ENCODE measurements at places on chromosomes 4 and X.

- DNase-seq = no peak
Measured at GRCh38 chr4:110310795-110311194, 112.4 kb upstream of the ELOVL6 start.

- no peak for DNase-seq
Measured at GRCh38 chr4:142396279-142396678, 449.8 kb downstream of the INPP4B start.

- DNase-seq = no peak
Measured at GRCh38 chrX:20432048-20432447, 165.3 kb upstream of the RPS6KA3 start.

DNA sequence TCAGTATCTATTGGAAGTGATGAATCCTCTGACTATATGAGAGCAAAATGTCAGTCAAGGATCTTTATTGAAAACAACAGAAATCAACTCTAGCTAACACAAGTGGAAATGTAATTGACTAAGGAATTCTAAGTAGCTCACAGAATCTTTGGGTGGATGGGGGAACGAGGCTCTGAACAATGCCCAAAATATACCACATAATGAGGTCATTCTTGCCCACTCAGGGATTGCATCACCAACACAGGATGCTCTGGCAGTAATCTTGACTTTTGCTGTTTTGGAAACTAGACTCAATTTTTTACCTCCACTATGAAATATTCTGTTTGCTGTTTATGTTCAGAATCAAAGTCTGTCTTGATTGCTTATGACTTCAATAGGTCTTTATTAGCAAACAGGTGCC lies 127.4 kb upstream of the UNC5C start:
- DNase-seq = no peak

GRCh38 chrX:131068945-131069719 lies 11.0 kb downstream of the ARHGAP36 start:
- no peak for DNase-seq

DNA sequence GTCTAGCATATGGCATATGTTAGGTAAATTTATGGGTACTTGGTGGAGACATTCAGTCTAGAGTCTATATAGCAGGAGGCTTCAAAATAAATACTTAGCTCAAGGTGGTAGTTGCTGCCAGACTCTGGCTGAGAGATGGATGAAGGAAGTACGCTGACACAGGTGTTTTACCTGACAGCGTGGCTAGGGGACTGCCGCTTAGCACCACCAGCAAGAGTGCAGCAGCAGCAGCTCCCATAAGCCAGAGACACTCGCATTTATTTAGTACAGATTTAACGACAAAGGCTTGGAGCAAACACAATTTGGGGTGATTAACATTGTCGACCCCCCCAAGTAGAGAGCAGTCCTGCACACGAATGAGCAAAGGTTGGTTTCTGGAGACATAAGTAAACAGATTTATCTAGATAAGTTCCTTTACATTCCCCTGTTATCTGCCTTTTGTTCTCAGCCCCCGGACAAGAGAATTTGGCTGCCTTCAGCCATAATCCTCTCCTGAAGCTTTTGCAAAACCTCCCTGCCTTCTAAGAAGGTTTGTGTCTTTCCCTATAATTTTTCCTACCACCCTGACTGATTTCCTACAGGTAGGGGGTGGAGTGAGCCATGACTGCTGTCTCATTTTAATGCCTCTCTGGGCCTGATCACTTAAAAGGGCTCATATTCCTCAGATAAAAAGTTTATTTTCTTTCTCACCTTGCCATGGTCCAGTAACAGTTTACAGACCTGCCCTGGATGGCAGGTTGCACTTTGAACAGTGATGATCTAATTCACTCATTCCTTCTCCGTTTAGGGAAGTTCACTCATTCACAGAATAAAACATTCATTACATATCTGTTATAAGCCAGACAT lies 64.6 kb downstream of the RHOH start:
- DNase-seq = no peak

DNA sequence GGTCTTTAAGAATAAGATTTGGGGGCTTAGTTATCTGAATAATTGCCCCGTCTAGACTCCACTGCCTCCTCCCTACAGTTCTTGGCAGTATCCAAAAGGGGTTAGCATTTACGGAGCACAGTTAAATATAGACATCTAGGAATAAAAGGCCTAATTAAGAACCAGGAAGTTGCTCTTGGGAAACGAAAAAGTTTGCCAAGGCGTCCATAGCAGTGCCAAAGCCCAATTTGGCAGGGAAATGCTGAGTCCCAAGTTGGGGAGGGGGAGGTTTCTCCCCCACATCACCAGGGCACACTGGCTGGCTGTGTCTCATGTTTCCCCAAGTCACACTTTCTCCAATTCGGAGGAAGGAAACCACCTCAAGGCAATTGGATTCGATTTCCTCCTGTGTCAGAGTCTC lies 338.7 kb downstream of the FBXW7 start:
- no peak for DNase-seq

GRCh38 chr4:2924765-2925301 lies 38.4 kb downstream of the NOP14 start:
- DNase-seq = no peak

DNA sequence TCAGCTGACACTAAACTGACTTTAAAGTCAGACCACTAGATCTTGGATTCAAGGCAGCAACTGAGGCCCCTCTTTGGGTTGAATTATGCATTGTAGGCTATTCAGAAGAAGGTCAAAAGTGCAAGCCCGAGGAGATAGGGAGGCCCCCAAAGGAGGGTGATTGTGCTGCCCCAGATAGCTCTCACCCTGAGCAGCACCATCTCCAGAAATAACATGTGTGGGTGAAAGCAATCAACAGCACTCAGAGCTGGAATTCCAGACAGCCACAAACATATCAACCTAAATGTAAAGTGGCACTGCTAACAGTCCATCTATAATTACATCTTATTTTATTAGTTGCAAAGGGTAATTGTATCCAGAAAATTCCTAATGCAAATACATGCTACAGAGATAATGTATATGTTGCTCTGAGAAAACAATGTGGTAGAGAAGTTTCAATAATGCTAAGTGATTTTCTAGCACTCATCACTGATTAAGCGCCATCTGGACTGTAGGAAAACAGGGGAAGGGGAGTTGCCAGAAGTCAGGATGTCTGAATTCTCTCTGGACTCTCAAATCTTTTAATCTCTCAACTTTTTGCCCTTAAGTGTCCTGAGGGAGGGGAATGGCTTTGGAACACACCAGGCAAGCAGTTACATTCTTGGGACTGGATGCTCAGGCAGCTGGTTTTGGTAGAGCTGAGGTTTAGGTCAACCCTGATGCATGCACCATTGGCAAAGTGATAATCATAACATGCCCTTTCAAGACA lies 61.8 kb upstream of the SFRP2 start:
- DNase-seq = no peak

GRCh38 chr4:63505714-63506460 lies 903.4 kb downstream of the TECRL start:
- no peak for DNase-seq

DNA sequence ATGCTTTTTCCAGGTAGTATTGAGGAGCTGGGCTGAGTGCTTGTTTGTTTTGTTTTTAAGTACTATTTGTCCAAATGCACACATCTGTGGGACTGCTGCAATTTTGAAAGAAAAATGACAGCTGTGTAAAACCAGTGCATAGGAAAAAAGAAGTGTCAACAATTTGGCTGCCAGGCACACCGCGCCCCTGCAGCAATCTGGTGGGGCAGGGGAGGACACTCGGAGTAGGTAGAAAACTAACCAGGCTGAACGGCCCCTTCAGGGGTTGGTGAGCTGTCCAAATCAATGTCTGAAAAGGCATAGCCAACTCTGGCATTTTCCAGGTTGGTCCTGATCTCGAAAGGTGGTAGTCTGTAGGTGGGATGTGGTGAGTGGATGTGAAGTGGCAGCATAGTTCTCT lies 1.1 kb downstream of the LDOC1 start:
- no peak for DNase-seq

DNA sequence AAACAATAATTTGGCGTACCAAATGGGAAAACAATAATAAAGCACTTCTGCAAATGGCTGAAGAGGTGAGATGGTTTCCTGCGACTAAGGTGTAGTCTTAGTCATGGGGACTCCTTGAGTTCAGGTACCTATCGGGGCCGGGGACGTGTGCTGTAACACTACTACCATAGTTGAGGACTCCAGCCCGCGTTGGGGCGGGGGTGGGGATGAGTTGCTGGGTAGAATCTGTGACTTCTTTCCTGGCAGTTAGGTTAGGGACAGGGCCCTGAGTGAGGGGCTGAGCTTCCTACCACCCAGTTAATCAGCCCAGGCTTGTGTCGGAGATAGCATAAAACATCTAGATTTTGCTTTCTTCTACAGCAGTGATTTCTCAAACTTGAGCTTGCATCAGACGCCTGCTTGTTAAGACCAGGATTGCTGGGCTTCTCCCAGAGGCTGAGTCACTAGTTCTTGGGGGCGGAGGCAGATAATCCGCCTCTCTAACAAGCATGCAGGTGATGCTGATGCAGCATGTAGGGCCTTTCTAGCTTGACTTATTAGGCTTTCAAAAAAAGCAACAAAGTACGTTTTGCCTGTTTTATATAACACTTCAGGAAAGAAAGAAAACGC lies 30.2 kb downstream of the RBBP7 start:
- DNase-seq = no peak

GRCh38 chr4:138199568-138200235 lies 42.4 kb downstream of the SLC7A11 start:
- DNase-seq = no peak

DNA sequence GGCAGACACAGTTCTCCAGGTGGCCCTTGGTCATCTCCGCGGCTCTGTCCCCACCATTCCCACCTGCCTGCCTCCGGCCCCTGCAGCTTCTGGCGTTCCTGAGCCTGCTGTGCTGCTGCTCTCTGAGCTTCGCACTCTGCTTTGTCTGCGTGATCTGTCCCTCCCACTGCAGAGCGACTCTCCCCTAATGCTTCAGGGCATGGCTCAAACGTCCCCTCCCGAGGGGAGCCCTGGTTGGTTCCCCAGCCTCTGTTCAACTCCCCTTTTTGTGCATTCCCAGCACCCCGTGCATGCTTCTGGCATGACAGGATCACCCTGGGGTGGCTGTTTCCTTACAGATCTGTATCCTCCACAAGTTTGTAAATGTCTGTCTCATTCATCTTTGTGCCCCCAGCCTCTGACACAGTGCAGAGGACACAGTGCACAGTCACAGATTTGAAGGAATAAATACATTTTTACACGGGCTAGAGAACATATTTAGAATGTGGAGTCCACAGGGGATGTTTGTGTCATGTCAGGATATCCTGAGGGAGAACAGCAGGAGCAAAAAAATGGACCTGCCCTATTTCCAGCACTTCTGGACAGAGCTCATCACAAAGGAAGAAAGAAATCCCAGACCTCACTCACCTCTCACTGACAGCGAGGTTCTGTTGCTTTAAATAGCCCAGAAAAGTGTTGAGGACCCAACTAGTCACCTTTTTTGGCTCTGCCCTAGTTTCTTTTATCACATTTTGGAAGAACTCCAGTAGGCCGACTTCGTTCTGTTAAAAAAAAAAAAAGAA lies 72.6 kb downstream of the GATB start:
- DNase-seq = no peak

DNA sequence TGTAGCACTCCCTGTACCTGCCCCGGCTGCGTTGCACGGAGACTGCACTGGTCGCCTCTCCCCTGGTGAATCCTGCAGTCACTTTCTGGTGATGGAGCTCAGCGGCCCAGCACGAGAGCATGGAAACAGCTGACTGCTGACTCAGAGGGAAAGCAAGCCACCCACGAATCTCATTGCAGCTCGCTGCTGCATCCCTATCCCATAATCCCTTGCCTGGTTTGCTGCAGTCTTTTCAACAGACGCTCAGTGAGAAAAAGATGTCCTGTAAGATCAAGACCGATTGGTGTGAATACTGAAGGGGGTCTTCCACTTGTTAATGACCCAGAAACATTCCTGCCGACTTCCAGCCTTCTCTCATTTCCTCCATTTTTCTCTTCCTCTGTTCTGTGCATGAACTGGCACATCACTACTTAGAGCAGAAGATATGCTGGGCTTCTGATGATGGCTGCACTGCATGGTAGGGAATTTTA lies 52.9 kb downstream of the TRIM2 start:
- peak; percentile 78 for DNase-seq

DNA sequence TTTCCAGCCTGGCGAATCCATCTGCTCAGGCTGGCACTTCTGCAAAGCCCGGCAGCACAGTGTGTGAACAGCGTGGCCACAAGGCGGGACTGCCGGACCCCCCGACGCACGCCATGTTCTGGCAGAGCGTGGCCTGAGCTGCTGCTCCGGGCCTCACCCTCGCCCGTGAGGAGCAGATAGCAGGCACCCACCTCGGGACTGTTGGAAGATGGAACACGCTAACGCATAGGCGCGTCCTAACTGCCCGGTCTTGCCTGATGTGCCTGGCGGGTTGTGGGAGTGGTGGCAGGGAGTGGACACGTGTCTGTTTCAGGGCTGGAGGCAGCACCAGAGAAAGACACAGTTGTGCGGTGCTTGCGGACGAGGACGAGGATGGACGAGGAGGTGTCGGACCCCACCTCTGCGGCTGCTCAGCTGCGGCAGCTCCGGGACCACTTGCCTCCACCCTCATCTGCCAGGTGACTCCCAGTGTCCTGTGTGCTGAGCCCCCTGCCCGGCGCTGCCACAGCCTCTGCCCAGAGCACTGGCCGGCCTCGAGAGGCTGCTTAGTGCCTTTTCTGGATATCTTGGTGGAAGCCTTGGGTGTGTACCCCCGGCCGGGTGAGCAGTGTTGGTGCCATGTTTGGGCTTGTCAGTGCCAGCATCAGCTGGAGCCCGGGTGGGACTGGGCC lies 28.2 kb downstream of the UVSSA start:
- no peak for DNase-seq

DNA sequence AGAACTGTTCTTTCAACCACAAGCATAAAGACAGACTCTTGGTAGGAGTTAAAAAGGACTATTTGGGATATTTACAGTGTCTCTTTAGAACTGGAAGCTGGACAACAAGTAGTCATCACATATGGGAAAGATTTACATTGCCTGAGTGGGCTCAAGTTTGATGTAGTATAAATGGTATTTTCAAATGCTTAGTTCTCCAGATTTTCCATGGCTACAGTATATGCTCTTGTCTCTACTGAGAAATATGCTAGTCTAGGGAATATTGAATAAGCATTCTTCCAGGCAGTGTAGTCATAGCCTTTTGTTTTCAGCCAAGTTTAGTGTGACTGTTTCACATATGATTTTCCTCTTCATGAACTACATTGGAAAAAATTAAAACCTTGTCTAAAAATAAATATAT lies 315.6 kb downstream of the ARHGAP24 start:
- no peak for DNase-seq

DNA sequence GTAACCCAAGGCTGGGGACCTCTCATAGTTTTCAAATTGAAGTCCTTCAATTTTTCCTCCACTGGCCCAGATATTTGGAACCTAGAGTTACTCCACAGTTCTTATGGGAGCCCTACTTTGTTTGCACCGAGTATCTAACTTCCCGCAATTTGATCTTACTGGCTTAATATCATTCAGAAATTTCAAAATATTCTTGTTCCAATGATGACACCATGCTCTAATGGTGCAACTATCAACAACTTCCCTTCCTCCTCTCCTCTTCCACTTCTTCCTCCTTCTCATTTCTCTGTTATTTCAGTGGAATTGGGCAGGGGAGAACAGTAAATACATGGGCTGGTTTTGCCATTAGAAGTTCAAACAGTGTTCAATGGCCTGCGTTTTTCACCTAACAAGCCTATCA lies 20.2 kb downstream of the PDCL2 start:
- DNase-seq = no peak

- DNase-seq = no peak
Measured at GRCh38 chrX:150268839-150269355, 94.2 kb upstream of the MAMLD1 start.

- no peak for DNase-seq
Measured at GRCh38 chr4:32775049-32775448, 2054.9 kb downstream of the PCDH7 start.

GRCh38 chr4:16869594-16870245 lies 28.7 kb downstream of the LDB2 start:
- DNase-seq = no peak

Data from cerebellar nuclear complex (tissue), 1 donor.